HFF-Myc (cell line): ENCODE measurements at places on chromosomes 4 and X.

GRCh38 chr4:128863312-128864075 is 54.0 kb downstream of the JADE1 start:
- DNase-seq = peak; percentile 56

DNA sequence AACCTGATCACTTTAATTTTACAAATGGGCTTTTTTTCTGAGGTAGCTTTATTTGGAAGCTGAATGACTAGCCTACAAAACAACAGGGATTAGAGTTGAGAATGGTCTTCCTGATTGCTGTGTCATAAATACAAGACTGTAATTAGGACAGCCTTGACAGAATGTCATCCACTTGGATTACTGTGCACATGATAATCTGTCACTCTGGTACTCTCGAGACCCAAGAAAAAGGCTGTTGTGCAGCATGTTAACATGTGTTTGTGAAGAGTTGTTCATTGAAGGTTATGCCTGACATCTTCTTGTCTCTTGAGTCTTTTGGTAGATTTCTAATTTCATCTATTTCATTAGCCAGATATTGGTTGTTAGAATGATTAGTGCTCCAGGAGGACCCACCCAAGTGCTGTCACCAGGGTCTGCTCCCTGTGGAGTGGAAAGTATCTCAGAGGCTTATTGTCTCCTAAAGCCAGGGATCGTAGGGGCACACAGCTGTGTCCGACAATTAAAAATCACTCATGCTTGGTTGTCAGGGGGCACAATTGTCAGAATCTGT is 212.2 kb upstream of the GPRIN3 start:
- DNase-seq = no peak

DNA sequence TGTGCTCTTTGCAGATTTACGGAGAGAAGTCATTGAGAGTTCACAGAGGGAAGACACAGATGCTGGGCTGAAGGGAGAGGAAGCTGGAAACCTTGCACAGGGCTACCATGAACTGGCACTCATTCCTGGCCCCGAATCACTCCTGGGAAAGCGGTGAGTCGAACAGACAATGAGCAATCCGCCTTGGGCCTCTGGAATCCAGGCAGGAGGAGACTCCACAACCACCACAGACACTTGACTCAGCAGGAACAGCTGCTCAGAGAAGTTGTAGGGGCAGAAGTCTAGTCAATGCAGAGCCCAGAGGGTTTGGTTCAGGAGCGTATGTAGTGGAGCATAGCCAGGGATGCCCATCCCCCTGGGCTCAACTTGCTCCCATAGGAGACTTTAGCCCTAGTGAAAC is 62.8 kb upstream of the GRIA3 start:
- DNase-seq = no peak

- no peak for DNase-seq
These were observed 549.8 kb downstream of the KCTD8 start for GRCh38 chr4:43898836-43899235.

DNA sequence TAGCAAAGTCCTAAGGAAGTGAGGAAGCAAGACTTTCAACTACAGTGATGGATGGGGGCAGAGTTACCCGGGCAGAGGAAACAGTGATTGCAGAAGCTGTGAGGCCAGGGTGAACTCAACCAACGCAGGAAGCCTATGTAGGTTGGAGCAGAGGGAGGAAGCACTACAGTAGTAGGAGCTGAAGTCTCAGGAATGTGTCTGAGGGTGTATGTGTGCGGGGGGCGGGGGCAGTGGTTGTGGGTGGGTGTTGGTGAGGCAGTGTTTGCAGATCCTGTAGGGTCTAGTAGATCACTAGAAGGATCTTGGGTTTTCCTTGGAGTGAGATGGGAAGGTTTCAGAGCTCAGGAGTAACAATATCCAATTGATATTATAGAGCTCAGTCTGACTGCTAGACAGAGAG is 9.9 kb upstream of the MID1 start:
- no peak for DNase-seq

DNA sequence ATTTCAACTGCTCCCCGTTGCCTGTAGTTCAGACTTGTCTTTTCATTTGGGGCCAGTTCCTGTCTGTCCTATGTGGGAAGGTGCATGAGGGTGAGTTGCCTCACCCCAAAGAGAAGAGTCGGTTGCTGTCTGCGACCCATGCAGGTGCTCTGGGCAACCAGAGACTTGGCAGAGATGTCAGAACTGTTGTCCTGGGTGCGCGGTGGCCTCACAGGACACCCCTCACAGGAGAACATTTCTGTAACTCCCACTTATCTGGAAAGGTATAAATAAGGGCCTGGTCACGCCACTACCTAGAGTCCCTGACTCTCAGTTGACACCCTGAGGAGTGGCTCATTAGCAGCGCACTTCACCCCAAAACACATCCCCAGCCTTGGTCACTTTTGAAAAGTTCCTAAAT is 9.7 kb upstream of the NAT8L start:
- DNase-seq = no peak

GRCh38 chr4:138851391-138852335 is 163.9 kb upstream of the NOCT start:
- no peak for DNase-seq

DNA sequence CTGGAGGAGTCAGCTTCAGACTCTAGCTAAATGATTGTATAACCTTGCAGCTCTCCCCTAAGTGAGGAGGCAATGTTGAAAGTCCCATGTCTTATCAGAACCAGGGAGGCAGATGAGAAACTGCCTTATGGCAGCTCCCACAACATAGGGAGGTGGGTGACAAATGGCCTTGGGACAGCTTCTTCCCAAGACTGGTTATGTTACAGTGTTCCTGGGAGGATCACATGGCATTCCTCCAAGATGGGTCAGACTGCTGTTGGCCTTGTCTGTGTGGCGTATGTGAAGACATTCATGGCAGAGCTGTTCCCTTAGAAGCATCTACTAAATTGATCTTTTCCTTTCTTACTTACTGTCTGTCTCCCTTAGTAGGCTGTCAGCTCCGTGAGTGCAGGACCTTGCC is 42.0 kb downstream of the HPRT1 start:
- no peak for DNase-seq

GRCh38 chrX:15769300-15769954 is 20.9 kb upstream of the ZRSR2 start:
- DNase-seq = no peak

- DNase-seq = no peak
These were observed 62.2 kb downstream of the MFAP3L start for GRCh38 chr4:169963998-169964397.

DNA sequence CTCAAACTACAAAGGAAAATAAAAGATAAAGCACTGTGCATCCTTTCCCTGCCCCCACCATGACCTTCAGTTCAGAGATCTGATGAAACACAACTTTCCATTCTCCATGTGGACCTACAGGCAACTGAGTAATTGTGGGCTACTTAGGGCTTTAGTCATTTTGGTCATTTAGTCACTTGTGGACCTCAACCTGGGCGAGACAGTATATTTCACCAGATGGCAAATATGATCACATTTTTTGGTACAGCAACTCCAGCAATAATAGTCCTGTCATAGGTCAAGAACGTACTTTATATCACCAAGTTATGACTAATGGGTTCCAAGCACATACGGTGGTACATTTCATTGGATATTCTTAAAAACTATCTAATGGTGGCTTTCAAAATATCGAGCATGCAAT is 141.2 kb downstream of the PDGFC start:
- peak; percentile 15 for DNase-seq

DNA sequence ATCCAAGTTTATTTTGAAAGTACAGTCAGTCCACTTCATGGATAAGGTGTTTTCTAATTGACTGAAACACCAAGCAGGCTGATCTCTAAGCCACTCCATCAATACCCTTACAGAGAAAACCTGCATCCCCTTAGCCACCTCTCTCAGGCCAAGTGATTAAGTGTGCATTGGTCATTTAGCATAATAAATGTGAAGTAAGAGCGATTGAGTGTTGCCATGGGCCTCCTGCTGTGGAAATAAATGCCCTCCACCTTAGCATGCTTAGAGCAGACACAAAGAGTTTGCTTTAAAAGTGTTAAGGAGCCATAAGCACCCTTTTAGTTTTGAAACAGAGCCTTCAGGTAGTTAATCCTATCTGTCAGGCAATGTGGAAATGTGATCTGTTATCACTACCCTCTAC is 386.5 kb downstream of the GPAT3 start:
- no peak for DNase-seq

DNA sequence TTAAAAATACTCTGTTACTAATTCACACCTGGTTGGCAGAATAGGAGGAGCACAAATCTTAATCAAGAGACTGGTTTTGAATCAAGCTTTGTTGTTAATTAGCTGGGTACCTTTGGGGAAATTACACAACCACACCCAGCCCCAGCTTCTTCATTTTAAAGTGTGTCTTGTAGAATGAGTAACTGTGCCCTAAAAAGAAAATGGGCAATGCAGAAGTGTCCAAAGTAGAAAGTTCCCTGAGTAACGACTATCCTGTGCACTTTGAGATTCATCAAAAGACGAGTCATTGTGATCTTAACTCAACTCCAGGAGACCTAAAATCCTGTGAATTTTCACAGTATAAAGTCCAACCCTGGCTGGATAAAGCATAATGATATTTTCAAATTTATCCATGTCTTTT is 792.3 kb upstream of the HS3ST1 start:
- no peak for DNase-seq

DNA sequence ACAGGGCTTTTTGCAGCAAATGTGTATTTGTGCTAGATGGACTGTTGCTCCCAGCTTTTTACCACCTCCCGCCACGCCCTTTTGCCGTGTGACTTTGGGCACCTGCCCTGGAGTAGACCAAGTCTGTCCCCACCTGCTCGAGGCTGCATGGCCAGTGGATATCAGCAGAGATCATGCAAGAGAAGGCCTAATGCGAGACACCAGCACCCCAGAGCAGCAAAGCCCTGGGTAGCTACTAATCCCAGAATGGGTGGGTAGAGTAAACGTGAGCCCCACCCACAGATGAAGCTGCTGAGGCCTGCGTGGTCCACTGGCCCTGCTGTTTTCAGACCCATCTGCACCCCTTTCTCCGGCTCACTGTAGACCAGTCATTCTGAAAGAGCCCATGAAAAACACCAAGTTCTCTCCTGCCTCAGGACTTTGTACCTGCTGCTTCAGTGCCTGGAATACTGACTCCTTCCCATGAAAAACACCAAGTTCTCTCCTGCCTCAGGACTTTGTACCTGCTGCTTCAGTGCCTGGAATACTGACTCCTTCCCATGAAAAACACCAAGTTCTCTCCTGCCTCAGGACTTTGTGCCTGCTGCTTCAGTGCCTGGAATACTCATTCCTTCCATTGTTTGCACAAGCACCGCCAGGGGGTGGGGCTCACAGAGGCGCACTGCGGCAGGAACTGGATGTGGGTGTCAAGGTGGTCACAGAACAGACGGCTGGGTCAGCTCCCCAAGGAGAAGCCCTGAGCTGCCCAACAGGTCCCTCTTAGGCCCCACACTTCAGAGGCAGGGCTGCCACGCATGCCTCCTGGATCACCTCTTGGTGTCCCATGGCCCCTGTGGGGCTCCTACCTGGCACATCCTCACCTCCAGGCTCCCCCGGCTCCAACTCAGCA is 5.1 kb upstream of the TNIP2 start:
- DNase-seq = no peak

DNA sequence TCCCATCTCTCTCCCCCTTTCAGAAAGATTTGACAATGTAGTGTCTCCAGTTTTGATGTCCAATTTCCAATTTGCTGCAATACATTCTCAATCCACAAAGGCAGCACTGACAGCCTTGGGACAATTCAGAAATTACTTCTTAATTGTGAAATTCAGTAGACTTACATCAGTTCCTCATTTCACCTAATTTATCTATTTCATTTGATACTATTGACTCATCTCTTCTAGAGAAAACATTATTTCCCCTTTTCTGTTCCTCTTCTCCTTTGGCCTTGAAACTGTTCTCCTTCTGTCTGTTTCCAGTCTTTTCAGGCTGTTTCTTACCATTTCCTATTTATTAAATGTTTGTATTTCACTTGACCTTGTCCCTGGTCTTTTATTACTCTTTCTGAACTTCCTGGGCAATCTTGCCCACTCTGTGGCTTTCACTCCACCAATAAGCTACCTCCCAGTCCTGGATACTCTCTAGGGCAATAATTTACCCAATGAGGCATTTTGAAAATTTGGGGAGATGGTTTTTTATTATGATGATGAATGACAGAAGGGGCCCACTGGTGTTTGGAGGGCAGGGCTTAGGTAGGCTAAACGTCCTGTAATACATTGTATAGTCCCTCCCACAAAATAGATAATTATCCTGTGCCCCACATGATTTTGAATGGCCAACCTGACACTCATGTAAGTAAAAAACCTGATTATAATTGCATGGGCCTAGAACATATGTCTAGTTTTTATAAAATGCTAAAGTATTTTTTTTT is 498.0 kb upstream of the BOD1L1 start:
- no peak for DNase-seq

DNA sequence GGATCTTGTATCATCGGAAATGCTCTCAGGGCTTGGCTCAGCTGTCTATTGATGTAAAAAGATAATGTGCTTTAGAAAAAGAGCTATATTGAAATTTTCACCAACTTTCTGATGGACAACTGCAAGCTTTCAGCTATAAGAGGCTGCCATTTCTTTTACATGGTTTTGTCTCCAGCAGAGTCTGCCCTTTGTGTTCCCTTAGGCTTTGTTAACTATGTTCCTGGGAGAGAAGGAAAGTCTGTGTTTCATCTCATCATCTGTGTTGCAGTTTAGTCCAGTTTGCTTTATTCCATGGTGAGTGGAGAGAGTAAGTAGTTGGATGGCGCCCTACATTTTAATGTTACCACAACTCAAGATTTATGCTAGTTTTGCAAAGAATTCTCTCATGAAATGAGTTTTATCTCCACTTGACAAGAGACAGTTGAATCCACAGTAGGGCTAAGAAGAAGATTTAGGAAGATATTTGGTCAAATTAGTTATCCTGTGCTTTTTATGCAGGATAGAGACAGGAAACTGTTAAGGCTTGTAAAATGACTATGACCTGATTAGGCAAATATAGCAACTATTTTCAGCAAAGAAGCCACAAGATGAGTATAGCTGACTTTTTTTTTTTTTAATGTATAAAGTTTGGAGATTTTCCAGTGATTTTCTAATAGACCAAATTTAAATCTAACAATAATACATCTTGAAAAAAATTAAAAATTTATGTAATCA is 16.5 kb downstream of the SEPTIN11 start:
- no peak for DNase-seq

DNA sequence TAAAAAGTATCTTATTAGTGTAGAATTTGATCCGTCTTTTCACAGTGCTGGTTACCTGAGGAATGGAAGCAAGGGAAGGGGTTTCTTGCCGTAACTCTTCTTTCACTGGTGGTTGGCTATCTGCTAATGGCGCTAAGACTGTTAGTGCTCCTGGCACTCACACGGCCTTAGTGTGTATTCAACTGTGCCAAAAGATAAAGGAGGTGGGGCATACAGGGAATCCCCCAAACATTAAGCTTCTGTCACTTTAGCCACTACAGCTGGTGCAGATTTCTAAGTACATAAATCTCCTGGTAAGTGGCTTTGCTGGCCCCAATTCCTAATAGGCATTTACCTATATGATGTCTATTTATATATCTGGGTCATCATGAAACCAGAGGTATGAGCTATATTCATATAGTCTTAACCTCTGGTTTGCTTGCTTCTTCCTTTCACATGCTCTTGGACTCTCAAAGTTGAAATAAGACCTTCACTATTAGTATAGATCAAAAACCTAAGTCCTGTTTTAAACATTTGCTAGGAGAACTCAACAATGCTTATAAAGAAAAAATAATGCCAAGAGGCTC is 95.1 kb downstream of the TSPAN7 start:
- DNase-seq = no peak

- DNase-seq = peak; percentile 16
These were observed 30.1 kb downstream of the NEIL3 start for GRCh38 chr4:177339477-177340374.

- no peak for DNase-seq
These were observed 126.7 kb upstream of the AMOT start for GRCh38 chrX:112967341-112967740.

- no peak for DNase-seq
These were observed at the start of gene LRP2BP for GRCh38 chr4:185395238-185395955. LRP2BP (minus strand) TSS chr4:185395924; CDS start chr4:185378186, 17,738 bp downstream.

- no peak for DNase-seq
These were observed 119.4 kb downstream of the UNC5C start for GRCh38 chr4:95429416-95429815.
